ENCODE measurements at places on chromosomes 13 and 19.

DNA sequence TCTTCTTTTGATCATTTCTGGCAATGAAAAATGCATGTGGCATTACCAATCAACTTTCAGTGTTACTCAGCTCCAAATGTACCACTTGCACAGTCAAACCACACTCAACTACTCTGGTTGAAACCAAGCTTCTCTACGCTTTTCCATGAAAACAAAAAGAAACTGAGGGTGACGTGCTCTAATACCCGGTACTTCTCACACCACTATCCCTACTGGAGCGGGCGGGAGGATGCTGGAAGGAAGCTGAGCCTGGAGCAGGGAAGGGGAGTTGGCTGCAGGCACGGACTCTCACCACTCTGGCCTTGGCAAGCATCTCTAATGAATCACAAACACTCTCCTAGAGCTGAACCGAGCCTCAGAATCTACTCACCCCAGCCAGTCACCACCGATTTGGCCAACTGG, 48.2 kb downstream of the STK24 start:
- DNase-seq: no peak

DNA sequence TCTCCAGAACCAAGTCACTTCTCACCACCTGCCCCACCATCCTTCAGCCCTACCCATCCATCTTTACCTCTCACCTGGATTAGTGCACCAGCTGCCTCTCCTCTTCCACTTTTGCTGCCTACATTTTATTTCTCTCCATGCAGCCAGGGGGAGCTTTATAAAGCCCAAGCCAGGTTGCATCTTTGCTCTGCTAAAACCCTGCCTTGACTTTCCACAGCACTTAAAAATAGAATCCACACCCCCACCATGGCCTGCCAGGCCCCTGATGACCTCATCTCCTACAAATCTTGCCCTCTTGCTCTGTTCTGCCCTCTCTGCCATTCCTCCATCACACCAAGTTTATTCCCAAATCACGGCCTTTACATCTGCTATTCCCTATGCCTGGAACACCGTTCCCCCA, 1.8 kb downstream of the HOOK2 start:
- no peak for DNase-seq

DNA sequence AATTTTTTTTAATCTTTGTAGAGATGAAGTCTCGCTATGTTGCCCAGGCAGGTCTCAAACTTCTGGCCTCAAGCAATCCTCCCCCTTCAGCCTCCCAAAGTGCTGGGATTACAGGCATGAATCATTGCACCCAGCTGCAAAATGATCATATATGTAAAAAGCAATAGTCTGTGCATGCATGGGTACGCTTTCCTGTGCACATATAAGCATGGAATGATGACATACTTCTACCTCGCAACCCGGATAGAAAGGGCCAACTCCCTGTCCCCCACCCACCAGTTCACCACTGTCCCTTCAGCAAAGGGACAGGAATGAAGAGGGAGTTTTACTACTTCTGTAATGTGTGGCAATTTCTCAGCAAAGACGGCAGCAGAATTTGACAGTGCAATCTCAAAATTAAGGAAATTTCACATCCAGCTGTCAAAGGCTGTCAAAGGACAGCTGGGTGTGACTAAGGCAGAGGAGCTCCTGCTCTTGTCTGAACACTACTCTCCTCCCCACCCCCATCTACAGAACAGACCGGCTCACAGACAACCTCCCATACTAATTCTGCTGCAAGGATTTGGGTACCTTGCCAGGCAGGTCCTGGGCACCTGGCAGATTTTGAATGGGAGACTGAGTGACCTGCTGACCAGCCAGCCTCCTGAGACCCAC, 95.6 kb downstream of the TSHZ3 start:
- no peak for DNase-seq

GRCh38 chr13:73767191-73767741, 366.9 kb downstream of the KLF12 start:
- no peak for DNase-seq

- no peak for DNase-seq
Observed at GRCh38 chr19:30222992-30223865, 149.0 kb upstream of the ZNF536 start.

- no peak for DNase-seq
Observed at GRCh38 chr19:44515031-44515430, 14.4 kb downstream of the CEACAM20 start.

DNA sequence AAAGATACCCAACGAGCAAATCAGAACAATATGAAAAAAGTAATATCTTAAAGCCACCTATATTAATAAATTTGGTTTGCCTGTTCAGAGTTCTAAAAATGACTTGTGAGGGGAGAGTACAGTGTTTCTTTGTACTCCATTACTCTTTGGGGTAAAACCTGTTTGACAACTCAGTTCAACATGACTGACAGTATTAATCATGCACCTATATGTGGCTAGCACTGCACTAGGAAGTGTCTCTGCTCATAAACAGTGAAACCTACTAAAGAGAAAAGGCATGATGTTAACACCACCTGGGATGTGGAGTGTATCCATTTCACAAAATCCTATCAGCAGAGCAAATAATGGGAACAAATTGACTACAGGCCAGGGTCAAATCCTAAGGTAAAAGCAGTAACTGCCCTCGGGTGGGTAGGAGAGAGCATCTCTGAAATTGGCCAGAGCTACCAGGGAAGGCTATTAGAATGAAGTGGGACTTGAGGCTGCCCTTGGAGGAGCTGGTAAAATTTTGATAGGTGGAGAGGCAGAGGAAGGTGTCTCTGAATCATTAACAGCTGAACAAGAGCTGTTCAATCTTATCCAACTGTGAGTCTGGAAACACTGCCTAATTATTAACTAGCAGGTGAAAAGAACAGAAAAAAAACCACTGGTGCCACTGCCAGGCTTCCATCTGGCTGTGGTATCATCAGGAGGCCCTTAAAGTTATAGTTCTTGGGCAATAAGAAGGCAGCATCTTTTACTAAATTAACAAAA, 365.1 kb downstream of the DNAJC15 start:
- DNase-seq: no peak

DNA sequence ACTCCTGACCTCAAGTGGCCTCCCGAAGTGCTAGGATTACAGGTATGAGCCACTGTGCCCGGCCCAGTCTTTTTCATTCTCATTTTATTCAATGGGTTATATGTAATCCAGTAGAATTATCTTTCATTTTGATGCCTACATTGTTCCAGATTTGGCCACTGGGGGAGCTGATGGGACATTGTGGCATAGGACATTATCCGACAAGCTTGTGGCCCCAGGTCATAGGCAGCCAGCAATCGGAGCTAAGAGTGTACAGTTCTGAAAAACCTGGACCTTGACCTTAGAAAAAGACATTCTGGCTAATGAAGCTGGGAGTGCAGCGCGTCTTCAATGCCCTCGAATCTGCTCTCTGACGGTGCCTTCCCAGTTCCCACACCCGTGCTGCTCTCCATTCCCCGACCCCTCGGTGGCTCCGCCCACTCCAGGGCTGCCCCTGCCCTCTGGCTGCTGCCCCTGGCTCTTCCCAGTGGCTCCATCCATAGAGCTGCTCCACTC, 108.7 kb downstream of the TEX29 start:
- no peak for DNase-seq

DNA sequence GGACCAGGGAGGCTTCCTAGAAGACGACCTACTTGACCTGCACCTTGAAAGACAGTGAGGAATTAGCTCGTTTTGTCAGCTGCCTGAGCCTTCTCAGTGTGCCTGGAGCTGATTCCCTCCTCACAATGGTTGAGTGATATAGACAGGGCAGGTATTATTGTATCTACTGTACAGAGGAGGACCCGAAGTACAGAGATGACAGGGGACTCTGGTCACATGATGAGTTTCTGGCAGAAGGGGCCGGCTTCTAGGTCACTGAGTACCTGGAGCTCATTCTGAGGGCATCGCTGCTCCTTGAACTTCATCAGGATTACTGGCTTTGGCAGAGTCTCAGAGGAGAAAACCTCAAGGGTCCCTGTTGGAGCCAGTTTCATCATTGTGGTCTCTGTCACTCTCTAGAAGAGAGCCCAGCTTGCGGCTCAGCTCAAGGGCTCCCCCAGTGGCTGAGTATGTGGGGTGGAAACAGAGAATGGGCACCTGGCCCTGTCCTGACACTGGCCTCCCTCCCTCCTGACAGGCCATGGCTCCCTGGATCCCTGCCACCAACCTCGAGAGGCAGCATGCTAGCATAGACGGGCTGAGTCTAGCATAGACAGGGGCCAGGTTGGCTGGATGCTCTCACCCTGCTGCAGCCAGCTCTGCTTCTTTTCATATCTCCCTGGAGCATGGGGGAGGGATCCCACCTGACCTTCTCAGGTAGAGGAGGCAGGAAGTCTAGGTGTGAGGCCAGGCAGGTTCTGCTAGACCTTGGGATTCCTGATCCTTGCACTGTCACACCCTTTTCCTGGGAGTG, 38.7 kb downstream of the NFIX start:
- DNase-seq: no peak

GRCh38 chr19:55537741-55538111, 793 bp upstream of the SBK2 start:
- DNase-seq: no peak

DNA sequence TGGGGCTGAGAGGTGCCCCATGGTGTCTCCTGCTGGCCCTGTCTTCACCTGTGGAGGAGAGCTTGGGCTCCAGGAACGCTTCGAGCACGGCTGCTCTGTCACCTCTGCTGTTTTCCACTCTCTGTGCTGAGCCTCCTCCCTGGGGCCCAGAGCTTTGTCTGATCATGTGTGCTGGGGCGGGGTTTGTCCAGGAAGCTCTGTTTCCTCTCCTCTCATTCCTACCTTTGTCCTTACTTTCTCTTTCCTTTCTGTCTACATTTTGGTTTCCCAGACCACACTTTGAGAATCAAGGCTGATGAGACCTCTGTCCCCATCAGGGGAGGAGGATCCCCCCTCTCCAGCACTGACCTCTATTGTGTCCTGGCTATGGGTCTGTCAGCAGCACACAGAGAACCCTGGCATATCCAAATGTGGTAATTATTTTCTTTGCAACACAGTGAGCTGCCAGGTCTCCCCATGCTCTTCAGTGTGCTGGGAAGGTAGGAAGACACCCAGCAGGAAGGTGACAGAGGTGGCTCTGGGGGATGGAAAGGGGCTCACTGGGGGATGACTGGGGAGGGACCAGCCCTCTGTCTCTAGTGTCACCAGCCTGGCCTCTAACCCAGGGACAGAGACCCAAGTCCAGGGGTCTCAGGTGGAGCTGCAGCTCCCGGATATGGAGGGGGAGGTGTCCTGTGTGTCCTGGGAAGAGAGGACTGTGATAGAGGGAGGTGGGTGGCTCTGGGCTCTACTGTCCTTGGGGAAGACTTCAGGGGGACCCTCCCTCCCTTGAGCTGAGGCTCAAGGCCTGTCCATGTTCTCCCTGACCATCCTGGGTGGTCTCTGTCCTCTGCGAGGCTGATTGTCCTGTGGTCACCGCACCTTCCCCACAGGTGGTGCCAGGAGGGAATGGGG, at the start of gene CEACAM1:
TSS of gene CEACAM1 (minus strand) at position 128 of the 894 bp plus-strand sequence. CDS start at position 21, 107 bp downstream.
- DNase-seq: no peak

DNA sequence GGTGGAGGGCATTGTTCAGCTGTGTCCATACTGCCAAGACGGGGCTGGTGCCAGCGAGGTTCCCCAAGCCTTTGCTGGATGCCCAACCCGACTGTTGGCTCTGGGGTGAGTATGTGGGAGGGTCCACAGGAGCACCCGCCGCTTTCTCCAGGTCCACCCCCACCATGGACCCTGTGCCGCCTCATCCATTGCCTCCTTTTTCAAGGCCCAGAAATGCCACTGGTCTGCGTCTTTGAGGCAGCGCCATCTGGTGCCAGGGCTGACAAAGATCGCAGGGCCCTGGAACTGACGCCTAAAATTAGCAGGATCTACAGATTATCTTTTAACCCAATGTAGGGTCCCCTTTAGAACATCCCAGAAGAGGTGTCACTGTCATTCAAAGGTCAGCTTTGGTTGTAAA, 34.6 kb downstream of the NFIX start:
- DNase-seq: no peak

- DNase-seq: no peak
Observed at GRCh38 chr19:47418692-47419029, 666 bp downstream of the MEIS3 start.

DNA sequence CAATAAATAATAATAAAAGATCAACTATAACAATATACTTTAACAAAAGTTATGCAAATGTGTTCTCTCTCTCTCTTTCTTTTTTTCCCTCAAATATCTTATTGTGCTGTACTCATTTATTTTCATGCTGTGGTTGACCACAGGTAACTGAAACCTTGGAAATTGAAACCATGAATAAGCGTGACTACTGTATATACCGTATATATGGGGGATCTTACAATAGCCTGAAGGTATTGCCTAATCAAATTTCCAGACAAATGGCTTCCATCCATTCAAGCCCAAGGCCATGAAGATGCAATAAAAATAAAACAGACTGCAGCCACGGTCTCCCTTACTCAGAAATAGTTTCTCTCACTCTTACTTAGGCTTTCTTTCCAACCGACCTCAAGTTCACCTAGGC, 98.3 kb downstream of the SLITRK6 start:
- no peak for DNase-seq

DNA sequence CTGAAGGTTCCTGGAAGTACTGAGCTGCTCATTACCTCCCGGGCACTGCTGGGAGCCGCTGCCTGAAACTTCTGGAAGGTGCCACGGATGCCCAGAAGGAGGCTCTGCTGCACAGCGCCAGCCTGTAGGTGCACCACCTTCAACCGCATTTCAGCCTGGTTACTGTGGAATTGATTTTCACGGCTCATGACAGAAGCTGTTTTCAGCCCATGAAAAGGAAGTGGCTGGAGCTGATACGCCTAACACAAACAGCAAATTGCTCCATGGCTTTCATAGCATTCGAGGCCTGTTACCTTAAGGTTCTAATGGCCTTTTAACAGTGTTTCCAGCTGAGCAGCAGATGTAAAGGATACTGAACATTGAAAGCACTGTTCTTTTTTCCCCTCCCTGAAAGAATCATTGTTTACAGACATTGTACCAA, 22.0 kb downstream of the GPC6 start:
- no peak for DNase-seq

GRCh38 chr13:113941571-113942191, 32.2 kb downstream of the C13orf46 start:
- no peak for DNase-seq

GRCh38 chr13:80463673-80464352, 122.9 kb upstream of the SPRY2 start:
- DNase-seq: no peak

DNA sequence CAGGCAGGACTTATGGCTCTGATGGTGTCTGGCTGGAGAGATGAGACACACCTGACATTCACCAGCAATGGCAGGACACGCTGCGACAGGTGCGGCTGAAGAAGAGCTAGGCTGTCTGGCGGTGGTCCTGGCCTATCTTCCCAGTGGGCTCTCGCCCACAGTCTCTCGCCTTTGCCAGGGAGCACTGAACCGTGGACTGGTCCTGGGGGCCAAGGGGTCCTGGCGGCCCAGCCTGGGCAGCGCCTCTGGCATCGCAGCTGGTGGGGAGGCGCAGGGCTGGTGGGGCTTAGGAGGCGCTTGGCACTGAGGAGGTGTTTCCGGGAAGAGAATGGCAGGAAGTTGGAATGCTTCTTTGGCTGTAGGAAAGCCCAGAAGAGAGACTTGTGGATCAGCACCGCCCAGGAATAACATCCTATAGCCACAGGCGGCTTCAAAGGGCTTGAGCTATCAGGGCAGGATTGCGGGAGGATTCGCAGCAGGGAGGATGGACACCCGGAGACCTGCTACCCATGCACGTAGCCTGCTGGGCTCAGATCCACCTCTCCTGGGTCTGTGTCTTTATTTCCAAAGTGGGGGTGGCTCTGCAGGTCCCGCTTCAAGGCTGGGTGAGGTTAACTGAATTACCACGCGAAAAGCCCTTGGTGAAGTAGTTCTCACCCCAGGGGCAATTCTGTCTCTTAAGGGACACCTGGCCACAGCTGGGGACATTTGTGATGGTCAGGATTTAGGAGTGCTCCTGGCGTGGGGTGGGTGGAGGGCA, 14.6 kb downstream of the KDM4B start:
- no peak for DNase-seq

All from GM06990 (cell line).